Osteoblast (primary cell): ENCODE measurements at places on chromosomes 3 and 15.

DNA sequence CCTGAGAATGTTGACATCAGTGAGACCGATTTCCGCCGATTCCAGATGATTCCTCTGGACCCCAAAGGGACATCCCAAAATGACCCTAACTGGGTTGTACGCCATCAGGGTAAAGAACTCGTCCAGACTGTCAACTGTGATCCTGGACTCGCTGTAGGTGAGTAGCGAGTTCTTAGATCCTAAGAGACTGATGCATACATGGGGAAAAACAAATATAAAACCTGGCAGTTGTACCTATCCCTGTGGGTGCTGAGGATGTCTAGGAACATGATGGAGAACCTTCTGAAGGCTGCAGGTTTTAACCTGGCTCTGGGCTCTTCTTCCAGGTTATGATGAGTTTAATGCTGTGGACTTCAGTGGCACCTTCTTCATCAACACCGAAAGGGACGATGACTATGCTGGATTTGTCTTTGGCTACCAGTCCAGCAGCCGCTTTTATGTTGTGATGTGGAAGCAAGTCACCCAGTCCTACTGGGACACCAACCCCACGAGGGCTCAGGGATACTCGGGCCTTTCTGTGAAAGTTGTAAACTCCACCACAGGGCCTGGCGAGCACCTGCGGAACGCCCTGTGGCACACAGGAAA is 12.3 kb downstream of the THBS1 start:
- DNase-seq, result no peak

- no peak for DNase-seq
Observed at GRCh38 chr3:5194341-5194740, 6.8 kb downstream of the EDEM1 start.

GRCh38 chr3:62774221-62774620 is 101.0 kb downstream of the CADPS start:
- no peak for DNase-seq

GRCh38 chr3:129563332-129563731 is 20.4 kb downstream of the H1-8 start:
- DNase-seq, result no peak

GRCh38 chr15:41276831-41277230 is 45.8 kb downstream of the CHP1 start:
- DNase-seq, result peak; percentile 14

GRCh38 chr3:60497902-60498301 is 753.4 kb downstream of the FHIT start:
- no peak for DNase-seq

DNA sequence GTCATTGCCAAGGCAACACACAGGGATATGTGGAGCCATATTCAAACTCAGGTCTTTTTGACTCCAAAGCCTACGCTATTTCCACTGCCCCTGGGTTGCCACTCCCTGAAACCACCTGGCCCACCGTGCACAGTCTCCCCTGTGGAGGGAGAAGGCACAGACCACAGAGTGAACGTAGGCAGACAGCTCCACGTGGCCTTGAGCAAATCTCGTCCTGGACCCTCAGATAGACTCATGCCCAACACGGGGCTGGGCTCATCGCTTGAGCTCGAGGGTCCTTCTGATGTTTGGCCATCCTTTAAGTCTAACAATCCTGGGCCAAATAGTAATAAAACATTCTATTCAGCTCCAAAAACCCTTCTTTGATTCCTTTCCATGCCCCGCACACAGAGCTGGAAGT is 72.0 kb downstream of the CPN2 start:
- DNase-seq, result no peak

- DNase-seq, result no peak
Observed at GRCh38 chr15:100968050-100968966, 49.2 kb downstream of the LRRK1 start.

GRCh38 chr3:194089357-194090177 is 46.4 kb upstream of the HES1 start:
- DNase-seq, result peak; percentile 98

- DNase-seq, result peak; percentile 45
Observed at GRCh38 chr3:9779721-9780457, 10.1 kb upstream of the CAMK1 start.

DNA sequence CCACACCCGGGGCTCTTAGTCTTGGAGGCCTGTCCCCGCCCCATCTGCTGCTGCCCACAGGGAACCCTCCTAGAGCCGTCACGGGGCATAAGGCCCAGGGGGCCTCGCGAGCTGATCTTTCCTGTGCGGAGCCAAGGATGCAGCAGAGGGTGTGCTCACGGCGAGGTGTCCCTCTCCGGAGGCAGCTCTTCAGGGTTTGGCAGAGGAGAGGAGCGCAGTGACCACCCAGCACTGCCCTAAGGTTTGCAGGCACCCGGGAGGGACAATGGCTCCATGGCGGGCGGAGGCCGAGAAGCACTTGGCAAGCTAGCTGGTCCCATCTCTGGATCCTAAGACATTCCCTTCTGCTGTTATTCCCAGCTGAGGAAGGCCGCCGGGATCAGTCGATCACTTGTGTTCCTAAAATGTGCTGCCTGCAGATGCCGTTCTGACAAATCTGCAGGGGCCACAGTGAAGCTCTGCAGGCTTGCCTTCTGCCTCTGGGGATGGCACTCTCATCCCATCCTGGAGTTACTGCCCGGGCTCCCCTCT is 47.4 kb upstream of the PCSK6 start:
- no peak for DNase-seq

DNA sequence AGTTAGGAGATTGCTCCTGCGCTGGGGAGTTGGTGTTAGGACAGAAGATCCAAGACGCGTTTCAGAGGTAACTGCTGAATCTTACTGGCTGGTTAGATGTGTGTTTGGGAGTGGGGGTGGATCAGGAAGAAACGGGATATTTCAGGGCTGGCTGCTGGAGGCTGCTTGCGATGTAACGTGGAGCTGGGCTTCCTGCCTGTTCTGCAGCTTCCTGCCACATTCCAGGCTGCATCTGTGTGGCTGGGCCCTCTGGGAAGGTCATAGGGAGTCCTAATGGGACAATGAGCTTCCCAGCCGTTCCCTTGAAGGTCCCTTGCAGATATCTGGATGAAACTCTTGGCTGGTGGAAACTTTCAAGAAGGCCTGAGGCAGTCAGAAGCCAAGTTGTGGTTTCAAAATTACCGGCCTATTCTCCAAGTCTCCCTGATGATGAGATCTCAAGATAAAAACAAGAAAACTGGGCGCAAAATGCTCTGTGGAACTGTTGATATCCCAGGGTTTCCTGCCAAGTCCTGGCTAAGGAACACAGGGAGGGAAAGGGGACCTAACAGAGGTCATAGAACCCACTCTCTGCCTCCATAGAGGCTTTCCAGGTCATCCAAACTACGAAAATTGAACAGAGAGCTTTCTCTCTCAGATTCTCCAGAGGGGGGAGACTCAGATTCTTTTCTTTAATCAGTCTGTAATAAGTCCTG is 67.0 kb downstream of the NOX5 start:
- peak; percentile 86 for DNase-seq

GRCh38 chr3:147215660-147216059 is 190.7 kb downstream of the ZIC4 start:
- DNase-seq, result no peak

DNA sequence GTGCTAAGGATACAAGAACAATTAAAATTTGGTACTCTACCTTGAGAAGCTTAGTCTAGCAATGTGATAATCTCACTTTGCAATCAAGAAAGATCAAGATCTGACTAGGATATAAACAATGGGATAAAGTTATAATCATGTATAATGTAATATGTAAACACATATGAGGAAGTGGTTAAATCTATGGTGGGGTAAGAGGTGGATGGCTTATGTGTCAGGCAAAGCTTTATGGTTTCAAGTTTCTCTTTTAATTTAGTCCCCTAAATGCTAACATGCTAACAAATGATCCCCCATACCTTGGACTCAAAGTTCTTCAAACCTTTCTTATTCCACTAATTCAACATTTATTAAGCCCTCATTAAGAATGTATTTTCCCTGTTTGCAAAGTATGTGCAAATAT is 2.5 kb downstream of the RSL24D1 start:
- DNase-seq, result no peak

DNA sequence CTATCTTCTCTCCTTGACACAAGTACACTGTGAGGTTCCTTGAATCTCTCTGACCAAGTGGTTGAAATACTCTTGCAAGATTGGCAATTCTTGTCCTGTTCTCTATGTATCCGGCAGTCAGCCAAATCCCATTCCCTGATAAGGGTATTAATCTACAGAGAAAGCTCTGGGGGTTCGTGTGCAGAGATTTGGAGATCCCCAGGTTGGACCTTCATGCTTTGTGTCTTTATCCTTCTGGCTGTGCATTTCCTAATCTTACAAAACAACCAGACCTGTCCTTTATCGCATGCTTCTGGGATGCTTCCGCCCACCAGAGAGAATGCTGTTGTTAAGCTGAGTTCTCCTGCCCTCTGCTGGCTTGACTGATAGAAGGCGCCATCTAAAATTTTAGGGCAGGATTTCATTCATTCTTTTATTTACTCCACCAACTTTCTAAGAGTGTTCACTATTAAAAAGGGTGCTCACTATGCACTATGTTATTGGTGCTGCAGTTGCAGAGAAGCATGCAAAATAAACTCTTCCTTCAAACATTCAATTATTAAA is 8.6 kb upstream of the SST start:
- no peak for DNase-seq

DNA sequence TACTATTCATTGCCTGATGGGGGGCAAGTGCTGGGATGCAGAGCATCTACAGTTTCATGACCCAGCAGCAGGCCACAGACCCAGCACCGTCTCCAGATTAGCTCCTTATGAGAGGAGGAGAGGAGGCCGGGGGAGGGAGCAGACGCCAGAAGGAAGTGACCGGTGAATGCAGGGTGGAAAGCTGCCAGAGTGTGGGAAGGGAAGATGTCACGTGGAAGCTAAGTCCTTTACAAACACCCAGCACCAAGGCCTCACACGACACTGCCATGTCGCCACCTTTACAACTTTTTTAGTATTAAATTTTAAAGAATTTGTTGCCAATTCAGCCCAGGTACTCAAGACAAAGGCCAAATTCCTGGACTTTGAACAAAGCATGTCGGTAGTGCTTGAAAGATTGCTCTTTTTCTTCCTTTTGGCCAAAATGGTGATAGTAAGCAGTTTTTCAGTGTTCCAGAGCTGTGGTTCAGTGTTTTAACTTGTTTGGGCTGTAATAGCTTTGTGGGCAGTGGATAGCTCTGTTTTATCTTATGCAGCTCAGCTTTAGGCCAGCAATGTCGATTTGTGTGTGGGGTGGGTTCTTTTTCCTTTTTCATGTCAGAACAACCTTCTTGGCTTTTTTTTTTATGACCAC is 58.2 kb downstream of the ZBTB38 start:
- peak; percentile 32 for DNase-seq

GRCh38 chr15:49370782-49371181 is 52.3 kb upstream of the FGF7 start:
- DNase-seq, result no peak

DNA sequence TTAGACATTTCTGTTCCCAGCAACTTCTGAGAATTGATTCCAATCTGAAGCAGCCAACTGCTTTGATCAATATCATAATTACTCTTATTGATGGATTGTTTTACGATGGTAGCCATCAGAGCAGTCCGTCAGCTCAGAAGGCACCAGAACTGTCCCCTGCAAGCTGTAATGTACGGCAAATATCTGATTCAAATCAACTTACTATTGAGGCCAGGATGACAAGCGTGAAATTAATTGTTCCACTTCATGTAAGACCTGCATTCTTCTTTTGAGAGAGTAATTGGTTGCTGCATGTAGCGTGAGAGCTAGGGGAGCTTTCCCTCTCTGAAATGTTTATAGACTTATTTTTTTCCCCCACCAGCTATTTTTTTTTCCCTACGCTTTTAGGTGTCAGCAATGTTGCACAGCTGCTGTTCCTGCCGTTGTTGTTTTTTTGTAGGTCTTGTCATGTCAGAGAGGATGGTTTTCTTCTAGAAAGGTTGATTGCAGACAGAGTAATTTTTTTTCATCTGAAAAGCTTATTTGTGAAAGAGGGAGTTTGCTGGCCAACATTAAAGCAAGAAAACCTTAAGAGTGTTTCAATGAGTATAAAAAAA is 134.9 kb downstream of the CACNA2D3 start:
- DNase-seq, result no peak

DNA sequence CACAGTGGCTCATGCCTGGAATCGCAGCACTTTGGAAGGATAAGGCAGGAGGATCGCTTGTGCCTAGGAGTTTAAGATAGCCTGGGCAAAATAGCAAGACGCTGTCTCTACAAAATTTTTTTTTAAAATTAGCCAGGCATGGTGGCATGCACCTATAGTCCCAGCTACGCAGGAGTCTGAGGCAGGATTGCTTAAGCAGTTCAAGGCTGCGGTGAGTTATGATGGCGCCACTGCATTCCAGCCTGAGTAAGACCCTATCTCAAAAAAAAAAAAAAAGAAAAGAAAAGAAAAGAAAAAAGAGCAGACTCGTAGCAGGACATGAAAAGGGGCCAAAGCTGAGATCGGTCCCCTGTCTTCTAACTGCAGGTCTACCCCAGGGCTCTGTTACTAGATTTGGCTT is 18.9 kb downstream of the SRGAP3 start:
- no peak for DNase-seq

DNA sequence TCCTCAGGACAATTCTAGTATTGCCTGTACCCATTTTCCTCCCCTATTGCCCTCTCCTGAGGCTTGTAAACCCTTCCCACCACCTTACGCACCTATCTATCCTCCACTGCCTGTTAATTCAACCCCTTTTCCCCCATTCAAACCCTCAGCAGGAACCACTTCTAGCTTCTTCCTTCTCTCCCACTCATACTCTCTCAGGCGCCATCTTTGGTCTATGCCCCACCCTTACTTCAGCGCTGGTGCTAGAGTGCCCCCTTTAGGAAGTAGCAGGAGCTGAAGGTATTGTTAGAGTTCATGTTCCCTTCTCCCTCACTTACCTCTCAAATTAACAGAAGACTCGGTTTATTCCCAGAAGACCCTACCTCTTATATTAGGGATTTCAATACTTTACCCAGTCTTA is 121.8 kb upstream of the NLGN1 start:
- no peak for DNase-seq

DNA sequence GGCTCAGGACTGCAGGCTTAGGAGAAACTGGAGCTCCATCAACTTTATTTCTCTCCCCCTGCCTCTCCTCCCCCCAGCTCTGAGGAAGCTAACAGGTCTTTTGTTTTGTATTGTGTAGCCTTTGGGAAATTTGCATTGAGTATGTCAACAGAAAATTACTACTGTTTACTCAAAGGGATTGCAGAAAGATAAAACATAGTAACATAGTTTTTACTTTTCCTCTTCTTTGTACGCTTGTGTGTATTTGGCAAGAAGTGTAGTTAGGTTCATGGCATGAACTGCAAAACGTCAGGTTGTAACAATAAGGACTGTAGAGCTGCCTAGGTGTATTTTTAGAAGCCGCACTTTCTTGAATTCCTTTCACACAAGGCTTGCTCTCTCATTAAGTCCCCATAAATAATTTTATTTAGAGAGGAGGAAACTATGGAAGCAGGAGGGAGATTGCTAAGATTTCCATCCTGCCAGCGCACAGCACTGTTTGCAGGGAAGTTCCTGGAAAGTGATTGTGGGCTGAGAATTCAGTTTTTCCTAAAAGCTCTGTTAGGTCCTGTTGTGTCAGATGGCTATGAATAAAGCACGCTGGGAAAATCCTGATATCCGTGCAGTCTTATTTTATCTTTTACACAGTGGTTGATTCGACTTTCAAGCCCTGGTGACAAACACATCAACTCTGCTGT is 21.1 kb upstream of the SATB1 start:
- no peak for DNase-seq
